Fibroblast of skin of right biceps (primary cell): ENCODE measurements at places on chromosomes 3 and 15.

DNA sequence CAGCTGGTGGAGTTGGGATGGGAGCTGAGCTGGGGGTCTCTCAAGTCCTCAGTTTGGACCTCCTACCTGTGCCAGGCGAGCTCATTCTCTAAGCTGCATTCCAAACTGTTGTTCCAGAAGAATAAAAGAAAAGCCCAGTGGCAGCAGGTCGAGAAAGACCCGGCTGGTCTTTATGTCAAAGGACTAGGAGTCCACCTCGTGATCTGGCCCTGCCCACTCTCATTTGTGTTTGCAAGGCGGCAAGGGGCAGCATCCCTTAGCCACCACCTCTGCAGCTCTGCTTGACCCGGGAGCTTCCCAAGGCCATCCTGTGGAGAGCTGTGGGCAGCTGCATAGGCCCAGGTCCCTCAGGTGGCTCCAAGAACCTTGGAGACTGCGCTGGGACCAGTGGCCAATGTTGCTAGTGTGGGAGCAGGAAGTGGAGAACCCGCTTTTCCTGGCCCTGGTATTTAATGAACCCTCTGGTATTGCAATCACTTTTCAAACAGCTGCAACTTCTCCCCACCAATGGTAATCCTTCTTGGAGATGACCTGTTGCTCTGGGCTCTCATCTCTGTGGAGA is 30.9 kb downstream of the KY start:
- DNase-seq, result no peak

DNA sequence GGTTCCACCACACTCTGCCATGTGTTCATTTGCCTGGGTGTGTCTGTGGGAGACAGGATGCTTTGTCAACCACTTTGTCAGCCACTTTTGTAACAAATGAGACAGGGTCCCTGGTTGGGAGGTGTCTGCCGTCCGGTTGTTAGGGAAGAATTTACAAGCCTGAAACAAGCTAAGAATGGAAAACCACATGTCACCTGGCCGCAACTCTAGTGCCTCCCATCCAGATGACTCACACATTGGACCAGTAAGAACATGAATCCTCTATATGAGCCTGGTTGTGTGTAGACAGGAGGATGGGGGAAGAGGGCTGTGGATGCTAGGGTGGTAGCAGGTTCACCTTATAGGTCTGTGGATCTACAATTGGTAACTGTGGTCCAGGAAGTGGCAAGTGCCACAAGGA is 335.3 kb downstream of the CLSTN2 start:
- DNase-seq, result no peak

GRCh38 chr3:16675805-16676204 is 70.6 kb upstream of the DAZL start:
- no peak for DNase-seq

DNA sequence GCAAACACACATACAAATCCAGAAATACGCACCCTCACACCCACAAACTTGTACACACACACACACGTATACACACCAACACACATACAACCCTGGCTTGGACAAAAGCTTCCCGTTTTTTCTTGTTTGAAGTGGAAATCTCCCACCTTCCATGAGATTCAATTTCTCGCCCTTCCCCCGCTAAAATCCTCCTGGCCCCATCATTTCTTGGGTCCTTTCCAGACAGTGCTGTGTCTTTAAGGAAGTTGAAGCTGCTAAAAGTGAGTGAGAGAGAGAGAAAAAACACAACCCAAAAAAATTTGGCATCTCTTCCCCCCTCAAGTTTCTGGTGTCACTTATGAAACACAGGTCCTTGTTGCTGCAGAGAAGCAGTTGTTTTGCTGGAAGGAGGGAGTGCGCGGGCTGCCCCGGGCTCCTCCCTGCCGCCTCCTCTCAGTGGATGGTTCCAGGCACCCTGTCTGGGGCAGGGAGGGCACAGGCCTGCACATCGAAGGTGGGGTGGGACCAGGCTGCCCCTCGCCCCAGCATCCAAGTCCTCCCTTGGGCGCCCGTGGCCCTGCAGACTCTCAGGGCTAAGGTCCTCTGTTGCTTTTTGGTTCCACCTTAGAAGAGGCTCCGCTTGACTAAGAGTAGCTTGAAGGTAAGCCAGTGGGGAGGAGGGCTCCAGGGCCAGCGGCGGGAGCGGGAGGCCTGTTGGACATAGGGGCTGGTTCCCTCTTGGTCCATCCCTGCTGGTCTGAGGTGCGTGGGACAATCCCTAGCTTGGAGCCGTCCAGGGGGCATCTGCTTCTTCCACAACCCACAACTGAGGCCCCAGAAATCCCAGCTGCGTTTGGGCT is at the start of gene ISLR:
Gene ISLR (plus strand): TSS at position 331 of the 839 bp plus-strand sequence. CDS start 1,149 bp downstream, outside the sequence.
- DNase-seq, result peak; percentile 85

- no peak for DNase-seq
Observed at GRCh38 chr3:22621205-22621809, 581.8 kb upstream of the UBE2E2 start.
